ENCODE measurements at places on chromosomes 2 and 18.

- peak; percentile 64 for DNase-seq
Observed at GRCh38 chr2:29920130-29920577, 1.2 kb downstream of the ALK start.

DNA sequence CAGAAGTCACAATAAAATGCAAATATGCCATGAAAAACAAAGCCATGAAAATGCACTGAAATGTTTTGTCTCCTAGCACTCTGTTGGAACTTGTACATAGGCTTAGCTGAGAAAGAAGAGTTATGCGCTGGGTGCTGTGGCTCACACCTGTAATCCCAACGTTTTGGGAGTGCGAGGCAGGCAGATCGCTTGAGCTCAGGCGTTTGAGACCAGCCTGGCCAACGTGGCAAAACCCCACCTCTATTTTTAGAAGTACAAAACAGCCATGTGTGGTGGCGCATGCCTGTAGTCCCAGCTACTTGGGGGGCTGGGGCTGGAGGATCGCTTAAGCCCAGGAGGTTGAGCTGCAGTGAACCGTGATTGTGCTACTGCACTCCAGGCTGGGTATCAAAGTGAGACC lies 39.9 kb downstream of the IRS1 start:
- DNase-seq = no peak

GRCh38 chr2:116490511-116491145 lies 1323.9 kb upstream of the DDX18 start:
- DNase-seq = no peak

DNA sequence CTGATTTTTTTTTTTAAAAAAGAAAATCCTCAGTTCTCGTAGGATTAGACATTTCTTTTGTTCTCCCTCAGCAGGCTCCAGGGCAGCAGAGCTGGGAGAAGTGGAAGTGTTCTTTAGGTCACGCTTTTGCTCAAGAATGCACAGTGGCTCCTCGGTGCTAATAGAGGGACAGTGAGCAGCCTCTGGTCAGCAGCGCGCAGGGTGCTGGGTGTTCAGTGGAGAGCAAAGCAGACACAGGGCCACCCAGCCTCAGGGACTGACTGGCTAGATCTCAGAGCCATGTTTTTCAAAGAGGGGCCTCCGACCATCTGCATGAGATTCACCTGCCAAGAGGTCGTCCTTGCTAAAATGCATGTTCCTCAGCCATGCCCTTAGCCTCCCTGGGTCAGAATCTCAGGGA lies 218.8 kb downstream of the HAUS1 start:
- DNase-seq = no peak

DNA sequence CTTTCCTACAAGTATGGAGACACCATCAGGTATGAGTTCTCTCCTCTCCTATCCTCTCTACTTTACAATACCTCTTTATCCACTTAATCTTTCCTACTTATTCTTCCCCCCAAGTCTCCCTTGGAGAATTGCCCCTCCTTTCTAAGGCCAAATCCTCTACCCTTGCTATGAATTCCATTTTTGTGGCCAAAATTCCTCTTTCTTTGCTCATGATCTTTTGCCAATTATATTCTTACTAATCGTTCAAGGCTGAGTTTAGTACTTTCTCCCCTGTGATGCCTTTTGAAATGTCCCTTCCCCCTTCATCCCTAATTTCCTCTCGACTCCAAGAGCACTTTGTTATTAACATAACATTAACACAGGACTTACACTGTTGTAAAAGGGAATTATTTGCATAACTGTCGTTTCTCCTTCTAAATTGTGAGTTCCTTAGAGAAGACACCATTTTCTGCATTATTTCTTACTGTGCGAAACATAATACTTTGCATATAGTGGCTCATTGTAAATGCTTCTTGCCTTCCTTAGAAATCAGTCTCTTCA lies 133.4 kb downstream of the KCTD1 start:
- DNase-seq = no peak

All from hindlimb muscle (tissue), 1 donor.